ENCODE measurements at places on chromosomes 2 and 18.

DNA sequence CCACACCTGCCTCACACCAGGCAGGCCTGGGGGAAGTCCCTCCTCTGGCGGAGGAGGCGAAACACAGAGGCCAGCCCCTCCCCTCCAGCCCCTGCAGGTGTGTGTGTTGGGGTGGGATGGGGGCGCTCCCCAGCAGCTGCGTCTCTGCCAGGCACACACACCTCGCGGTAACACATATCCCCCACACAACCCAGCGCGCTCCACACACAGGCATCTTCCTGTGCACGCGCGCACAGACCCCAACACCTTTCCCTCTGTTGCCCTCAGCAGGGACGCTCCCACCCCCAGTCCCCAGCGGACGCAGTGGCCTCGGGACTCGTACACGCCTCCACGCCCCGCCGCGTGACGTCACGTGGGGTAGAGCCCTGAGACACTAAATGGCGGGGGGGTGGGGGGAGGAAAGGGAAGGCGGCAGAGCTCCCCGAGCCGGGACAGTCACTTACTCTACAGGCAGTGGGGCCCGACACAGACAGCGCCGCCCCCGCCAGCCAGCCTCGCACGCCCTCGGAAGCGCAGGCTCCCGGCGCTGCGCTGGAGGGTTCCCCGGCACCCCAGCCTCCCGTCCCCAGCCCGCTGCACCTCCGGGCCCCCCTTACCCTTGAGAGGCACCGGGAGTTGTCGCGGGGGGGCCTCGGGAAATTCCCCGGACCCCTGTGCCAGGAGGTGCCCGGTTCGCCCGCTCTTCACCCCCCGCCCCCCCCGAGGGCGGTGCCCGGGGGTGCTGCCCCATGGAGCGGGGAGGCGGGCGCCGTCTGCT is at the start of gene WNT10A:
WNT10A (plus strand) TSS at position 751 of the 757 bp plus-strand sequence. CDS start 144 bp downstream, outside the sequence.
- DNase-seq = peak; percentile 63

- DNase-seq = no peak
These were observed 12.9 kb downstream of the IER3IP1 start for GRCh38 chr18:47163241-47163640.

DNA sequence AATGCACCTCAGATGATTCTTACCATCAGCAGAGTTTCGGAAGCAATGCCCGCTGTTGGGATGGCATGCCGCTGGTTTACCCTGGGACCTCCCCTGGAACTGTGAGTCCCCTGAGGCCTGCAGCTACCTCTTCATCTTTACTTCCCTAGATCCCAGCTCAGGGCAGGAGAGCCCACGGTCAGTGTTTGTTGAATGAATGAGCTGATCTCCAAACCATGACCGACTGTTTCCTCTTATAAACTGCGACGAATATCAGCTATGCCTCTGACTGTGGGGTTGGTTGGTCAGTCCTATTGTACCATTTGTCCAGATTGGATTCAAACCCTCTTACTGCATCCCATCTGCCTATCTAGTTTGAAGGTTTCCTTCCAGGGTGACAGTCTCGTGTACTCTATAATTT is 64.4 kb downstream of the DDX1 start:
- DNase-seq = no peak

DNA sequence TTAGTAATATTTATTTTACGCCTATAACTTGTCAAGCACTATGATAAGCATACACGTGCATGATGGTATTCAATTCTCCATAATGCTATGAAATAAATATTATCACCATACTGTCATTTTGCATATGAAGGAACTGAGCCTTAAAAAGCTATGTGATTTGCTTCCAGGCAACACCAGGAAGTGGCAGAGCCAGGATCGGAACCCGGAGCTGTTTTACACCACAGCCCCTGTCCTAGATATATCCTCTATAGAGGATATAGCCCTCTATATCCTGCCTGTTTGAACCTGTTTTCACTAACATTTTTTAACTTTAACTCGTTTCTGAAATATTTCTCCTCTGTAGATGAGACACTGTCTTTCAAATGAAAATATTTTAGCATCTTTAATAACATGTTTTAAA is 690.0 kb downstream of the SATB2 start:
- DNase-seq = no peak

- DNase-seq = no peak
These were observed 245.8 kb downstream of the SOX11 start for GRCh38 chr2:5937851-5938565.

- no peak for DNase-seq
These were observed 247.8 kb downstream of the TXNL1 start for GRCh38 chr18:56390626-56391025.

DNA sequence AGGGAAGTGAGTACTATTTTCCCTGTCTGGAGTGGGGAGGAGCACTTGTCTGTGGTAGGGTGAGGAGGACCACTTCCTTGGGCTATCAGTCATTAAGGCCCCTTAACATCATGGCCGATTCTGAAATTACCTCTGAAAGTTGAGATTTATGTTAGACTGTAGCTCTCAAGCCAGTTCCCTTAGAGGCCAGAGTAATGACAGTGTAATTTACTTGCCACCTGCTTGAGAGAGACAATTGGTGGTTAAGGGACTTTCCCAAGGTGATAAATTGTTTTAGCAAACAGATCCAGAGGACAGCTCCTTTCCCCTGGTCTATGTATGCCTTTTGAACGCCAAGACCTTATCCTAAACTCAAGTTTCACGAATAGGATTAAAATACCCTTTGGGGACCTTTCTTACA is 56.1 kb downstream of the NEDD4L start:
- DNase-seq = no peak

GRCh38 chr2:161992531-161992930 is 81.5 kb downstream of the DPP4 start:
- DNase-seq = peak; percentile 19

DNA sequence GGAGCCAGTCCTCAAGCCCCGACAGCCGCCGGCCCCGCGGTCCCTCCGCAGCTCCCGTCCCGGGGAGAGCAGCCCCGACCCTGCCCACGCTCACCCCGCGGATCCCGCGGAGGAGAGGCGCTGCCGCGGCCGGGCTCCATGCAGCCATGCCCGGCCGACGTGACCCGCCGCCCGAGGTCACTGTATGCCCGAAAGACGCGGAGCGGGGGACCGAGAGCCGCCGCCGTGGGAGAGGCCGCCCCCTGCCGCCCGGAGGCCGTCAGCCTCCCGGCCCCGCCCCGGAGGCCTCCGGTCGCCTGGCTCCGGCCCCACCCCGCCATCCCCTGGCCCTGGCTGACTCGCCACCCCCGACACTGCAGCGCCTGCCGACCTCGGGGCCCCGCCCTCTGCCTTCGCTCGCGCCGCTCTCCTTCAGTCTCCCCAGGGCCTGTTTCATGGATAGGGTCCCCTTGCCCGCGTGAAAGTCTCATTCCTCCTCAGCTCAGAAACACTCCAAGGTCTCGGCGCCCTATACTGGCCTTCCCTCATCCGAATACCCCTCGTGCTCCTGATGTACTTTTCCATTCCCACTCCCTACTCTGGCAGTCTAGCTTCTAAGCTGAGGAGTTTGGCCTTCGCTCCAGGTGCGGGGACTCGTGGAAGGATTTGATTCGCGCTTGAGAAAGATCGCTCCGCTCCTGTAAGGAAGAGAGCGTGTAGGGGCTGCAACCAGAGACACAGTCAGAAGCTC is at the start of gene BOLA3:
BOLA3 (minus strand) TSS at position 186 of the 730 bp plus-strand sequence; CDS start at position 148, 38 bp downstream.
- peak; percentile 47 for DNase-seq

GRCh38 chr2:65343386-65343785 is 89.0 kb downstream of the SPRED2 start:
- DNase-seq = no peak

- no peak for DNase-seq
These were observed 264.9 kb downstream of the MREG start for GRCh38 chr2:215748446-215748845.

DNA sequence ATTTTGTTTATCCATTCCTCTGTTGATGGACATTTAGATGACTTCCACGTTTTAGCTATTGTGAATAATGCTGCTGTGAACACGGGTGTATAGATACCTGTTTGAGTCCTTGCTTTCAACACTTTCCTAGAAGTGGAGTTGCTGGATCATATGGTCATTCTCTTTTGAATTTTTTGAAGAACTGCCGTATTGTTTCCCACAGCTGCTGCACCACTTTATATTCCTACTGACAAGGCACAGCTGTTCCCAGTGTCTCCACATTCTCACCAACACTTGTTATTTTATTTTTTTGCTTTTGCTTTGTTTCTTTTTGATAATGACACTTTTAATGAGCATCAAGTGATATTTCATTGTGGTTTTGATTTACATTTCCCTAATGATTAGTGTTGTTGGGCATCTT is 41.4 kb upstream of the KCNJ13 start:
- no peak for DNase-seq

DNA sequence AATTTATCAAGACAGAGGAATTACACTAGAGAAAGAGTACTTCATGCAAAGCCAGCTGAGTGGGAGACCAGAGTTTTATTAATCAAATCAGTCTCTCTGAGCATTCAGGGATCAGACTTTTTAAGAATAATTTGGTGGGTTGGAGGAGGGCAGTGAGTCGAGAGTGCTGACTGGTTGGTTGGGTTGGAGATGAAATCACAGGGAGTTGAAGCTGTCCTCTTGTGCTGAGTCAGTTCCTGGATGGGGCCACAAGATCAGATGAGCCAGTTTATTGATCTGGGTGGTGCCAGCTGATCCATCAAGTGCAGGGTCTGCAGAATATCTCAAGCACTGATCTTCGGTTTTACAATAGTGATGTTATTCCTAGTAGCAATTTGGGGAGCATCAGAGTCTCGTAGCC is 21.4 kb upstream of the PDCL3 start:
- DNase-seq = no peak

DNA sequence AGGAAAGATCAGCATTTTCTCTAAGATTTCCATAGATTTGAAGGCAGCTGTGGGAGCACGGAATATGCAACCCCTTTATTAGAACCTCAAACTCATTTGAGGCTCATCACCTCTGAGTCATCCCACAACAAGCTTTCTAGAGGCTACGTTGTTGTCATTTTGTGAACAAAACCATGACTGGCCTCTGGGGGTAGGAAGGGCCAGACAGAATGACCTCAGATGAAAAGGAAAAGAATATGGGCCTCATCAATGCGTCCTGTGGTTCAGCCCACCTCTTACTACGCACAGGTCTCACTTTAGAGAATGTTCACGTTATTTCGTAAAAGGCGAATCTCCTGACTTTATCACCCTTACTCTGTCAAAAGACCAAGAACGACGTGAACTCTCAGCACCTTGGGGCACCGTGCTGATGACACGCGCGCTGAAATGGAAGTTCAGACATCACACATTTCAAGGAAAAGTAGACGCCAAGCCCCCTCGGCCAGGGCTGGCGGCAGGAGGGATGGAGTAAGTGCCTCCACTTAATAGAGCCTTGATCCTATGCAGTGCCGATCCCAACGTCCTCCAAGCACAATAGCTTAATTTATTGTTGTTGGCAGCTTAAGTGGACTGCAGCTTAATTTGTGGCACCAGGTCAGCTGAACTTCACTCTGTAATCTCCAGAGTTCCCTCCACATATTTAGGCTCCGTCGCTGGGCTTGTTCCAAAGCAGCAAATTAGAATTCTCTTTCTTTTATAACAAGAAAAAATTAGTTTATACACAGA is 208.3 kb downstream of the EIPR1 start:
- no peak for DNase-seq

DNA sequence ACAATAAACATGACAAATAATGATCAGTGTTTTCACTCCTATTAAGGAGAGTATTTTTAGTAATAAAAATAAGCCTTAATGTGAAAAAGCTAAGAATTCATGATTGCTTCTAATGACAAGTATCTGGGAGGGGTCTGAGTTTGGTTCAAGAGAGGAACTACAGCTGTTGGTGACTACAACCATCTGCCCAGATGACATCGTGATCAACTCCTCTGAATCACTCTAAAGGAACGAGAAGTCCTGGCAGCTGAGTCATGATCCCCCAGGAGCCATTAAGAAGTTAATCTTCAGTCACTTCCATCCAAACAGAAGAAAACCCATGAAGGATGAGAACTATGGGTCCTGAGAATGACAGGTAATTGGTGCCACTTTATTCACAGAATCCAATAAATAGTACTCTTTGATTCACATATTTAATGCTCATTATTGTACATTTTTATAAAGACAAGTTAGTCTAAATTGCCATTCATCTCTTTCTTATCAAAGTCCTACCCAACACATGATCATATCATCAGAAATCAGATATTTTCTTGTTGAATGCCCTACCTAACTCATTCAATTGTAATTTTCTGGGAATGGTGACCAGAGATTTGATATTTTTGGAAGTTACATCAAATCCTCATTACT is 6.8 kb downstream of the TFPI start:
- no peak for DNase-seq

DNA sequence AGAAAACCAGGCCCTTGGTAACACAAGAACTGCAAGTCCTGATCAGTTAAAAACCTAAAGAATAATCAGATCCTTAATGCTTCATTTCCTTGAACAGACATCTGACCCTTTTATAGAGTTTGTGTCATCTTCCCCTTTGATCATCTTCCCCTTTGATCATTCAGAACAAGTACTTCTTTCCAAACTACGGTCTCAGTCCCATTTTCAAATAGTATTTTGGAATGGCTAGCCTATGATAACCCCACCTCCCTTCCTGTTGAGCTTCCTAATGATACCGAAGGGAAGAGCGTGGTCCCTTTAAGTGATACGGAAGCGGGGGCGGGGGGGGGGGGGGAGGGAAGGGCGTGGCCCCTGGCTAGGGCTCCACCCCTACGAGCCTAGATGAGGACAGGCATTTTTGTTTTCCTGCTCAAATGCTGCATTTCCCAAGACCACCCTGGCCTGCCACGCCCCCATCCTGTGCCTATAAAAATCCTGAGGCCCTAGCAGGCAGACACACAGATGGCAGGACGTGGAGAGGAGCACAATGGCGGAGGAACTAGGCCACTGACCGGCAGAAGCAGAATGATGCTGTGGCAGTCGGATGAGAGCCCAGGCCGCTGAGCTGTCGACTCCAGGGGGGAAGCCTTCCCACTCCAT is 24.1 kb upstream of the CHRNA1 start:
- DNase-seq = no peak

DNA sequence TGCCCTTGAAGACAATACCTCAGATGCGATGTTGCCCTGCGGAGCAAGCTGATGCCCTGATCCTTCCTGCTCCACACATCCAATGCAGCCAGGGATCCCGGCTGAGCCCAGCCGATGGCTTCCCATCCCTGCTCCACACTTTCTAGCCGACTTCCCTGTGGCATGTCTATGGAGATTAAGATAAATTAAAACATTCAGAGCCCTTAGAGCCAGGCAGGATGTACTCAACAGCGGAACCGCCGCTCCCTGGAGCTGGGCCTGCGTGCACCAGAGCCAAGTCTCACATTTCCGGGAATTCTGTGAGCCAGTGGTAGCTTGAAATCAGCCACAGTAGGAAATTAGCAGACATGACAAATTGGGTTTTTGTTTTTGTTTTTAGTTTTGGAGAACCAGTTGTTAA is 620.6 kb downstream of the GALR1 start:
- DNase-seq = no peak

DNA sequence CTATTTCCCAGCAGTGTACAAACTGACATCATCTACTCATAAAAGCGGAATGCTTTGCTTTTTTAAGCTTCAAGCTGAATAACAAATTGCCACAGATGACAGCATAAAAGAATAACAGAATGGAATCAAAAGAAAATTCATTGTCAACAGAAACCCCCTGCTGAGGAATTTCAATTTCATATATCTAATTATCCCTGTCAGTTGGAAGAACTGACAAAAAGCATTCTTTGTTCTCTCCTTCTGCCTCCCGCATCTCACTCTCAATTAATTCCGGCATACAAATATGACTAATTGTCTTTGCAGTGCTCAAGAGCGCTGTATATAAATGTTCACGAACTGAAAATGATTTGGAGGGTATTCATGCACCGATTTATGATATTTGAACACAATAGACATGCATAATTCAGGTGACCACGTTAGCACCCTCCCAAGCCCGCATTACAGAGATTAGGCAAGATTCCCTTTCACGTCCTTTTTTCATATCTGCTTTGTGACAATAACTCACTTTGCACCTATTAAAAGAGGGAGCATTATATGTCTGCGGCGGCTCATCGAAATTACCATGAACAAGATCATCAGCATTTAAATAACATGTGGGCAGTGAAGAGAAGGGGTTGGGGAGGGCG is 277.7 kb upstream of the SALL3 start:
- DNase-seq = no peak
